ENCODE measurements at places on chromosomes 7 and 10.

GRCh38 chr7:53422291-53422690, 386.9 kb downstream of the POM121L12 start:
- DNase-seq = peak; percentile 1

GRCh38 chr7:159027789-159028507, 116.7 kb downstream of the VIPR2 start:
- no peak for DNase-seq

GRCh38 chr10:6781133-6781770, 201.2 kb upstream of the PRKCQ start:
- no peak for DNase-seq

DNA sequence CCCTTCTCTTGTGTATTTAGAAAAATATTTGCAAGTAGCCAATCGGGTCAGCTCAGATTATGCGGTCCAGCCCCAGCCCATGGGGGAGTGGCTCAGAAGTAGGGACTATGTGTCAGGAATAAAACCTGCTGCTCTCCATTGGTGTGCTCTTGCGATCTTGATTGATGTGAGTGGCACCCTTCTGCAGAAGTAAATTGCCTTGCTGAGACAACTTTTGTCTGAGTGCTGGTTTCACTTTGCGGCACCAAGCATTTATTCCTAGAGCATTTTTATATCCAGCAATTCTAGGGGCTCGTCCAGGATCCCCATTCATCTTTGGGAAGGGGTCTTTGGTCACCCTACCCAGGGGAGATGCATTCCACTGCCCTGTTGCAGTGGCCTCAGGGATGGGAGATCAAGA, 26.1 kb upstream of the FAM221A start:
- DNase-seq = no peak

- DNase-seq = no peak
Measured at GRCh38 chr10:103566536-103566935, 73.0 kb downstream of the NEURL1 start.

- no peak for DNase-seq
Measured at GRCh38 chr7:142401951-142402350, 144.1 kb upstream of the PRSS58 start.

DNA sequence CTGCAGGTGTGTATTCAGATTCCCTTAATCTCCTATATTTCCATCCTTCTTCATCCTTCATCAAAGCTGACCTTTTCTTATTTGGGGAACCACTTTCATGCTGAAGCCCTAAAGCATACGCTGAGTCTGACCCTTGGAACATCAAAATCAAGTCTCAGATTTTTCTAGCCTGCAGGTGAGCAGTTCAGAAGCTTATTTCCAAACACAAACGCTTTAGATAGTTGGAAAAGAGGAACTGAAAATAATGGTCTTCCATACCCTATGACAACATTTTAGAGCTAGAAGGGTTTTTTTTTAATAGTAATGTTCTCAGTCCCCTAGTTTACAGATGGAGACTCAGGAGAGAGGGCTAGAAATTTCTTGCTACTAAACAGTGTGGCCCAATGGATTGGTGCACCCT, 1.6 kb upstream of the AGK start:
- no peak for DNase-seq

DNA sequence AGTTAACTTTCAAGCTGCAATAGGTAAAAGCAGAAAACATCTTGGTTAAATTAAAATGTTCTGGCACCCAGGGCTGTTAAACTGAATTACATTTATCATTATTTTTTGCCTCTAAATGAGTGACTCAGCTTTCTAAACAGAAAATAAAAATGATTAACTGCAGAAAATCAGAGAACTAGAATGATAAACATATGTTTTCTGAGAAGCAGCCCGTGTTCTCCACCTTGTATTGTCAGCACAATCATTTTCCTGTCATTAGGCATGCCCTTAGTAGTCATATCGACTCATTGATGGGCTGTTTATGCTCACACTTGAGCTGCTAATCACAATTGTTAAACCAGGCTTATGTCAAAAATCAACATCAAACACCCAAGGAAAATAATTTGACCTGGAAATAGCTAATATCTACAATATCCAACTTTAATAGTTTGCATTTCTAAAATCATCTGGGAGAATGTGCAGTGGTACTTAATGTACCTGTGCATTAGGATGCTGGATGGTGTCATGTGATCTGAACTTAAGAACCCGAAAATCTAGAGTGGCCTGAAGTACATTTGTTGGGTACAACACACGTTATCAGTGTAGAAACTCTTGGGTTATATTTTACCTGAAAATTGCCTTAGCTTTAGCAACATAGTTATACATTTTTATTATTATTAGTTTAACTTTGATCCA, 2.3 kb downstream of the MDFIC start:
- no peak for DNase-seq

DNA sequence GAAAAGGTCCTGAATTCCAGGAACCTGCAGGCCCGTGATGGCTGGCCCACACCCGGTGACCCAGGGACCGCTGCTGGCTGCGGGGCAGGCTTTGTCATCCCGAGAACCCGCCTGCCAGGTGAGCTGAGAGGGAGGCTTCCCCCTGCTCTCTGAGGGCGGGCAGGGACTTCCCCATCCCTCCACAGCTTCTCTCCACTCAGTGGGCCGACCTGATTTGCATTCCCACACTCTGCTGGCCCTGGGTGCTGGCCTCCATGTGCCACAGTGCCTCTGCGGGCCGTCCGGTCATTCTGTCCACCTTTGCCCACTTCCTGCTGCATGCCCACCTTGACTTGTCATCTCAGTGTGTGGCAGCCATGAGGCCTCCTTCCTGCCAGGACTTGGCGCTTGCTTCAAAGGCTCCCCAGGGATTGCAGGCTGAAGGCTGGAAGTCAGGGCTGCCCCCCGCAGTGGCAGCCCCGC, 35.3 kb downstream of the PALD1 start:
- no peak for DNase-seq

- no peak for DNase-seq
Measured at GRCh38 chr7:105703207-105703930, 122.1 kb upstream of the EFCAB10 start.

DNA sequence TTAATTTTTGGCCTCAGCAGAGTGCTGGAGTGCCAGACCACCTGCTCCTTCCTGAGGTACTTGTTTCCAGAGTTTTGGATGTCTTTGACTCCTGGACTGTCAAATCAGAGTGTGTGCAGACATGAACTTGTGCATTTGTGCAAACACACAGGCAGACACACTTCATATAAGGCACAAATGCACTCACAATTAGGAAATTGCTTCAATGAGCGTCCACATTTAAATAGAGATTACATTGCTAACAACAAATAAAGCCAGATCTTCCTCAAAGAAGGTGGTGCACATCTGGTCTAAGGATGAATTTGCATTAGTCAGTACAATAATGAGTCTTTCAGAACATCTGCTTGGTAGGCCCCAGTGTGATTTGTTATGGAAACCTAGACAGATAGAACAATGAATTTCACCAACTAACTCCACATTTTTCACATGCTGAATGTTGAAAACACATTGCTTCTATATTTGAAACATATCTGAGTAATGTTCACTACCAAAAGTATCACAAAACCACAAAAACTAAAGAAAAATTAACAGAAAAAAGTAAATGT, 266.7 kb upstream of the INHBA start:
- DNase-seq = no peak

GRCh38 chr7:7821517-7821916, 103.1 kb upstream of the RPA3 start:
- DNase-seq = no peak

DNA sequence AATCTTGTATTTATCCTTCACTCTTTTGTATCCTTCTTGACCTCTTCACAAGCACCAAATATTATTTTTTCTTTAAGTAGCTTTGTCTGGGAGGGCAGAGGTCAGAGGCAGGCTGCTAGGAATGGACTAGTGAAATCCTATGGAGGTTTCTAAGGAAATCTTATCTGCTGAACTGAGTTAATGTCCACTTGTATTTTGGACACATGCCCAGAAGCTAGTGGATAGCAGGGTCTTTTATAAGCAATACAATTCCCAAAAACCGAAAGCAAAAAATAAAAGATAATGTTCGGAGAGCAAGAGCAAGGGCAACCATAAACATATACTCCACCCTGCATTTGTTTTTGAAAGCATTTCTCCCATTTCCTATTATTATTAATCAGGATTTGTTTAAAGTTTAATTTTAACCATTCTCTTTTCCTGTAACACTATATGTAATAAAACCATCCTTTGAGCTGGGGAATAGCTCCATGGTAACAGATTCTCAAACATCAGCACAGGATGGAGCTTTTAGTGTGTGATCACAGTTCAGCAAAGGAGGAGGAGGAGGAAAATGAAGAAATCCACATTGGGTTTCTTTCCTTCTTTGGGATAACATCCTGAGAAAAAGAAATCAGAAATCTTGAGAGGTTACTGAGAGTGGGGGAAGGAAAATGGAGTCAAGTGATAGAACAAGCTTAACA, 328.2 kb upstream of the LRRN3 start:
- DNase-seq = no peak

DNA sequence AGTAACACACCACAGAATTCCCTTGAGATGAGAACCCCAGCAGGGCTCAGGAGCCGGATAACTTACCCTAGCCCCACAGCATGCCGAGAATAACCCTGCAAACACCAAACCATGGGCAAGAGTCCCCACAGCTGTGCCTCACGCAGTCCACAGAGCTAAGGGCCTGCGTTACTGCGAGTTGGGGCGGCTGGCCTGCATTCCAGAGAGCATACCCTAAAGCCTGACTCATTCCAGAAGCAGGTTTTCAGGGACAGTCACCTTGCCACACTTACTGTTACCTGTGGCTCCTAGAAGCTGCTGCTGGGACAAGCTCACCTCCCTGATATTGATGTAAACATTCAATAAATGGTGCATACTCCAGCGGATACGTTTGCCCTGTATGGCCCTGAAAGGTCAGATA, 18.6 kb downstream of the FGFR2 start:
- no peak for DNase-seq

- no peak for DNase-seq
Measured at GRCh38 chr7:40147371-40148246, 12.8 kb downstream of the SUGCT start.

GRCh38 chr10:79285315-79286197, 61.7 kb upstream of the PPIF start:
- no peak for DNase-seq

- no peak for DNase-seq
Measured at GRCh38 chr10:103431902-103432301, 20.3 kb downstream of the CALHM2 start.

DNA sequence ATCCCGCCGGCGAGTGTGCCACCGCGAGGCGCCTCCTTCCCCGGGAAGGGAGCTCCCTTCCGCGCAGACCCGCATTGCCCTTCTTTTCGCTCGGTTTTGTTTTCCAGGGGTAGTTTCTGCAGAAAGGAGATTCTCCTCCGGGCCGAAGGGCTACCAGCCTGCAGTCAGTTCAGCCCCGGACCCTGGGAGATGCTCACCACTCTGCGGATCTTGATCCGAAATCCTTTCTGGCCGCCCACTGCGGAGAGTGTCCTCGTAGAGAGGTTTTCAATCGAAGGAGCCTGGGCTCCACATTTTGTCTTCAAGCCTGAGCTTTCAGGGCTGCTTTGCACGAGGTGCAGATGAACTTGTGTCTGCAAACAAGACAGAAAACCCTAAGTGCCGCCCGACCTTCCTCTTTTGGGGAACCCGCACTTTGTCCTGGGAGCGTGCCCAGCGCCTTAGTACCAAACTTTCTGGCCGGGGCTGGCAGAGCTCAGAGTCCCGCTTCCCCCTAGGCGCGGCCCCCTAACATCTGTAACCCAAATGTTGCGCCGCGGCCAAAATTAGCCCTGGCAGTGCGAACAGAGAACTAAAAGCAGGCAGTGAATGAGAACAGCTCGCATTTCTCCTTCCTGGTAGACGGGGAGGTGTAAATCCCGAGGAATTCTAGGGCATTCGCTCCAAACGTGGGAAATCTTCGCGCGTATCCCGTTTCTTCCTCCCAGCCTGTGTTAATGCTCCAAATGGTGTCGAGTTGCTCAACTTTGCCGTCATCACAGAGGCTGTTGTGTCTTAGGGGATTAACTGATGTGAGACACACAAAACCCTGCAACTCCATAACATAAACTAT, 6.7 kb upstream of the EN2 start:
- no peak for DNase-seq

DNA sequence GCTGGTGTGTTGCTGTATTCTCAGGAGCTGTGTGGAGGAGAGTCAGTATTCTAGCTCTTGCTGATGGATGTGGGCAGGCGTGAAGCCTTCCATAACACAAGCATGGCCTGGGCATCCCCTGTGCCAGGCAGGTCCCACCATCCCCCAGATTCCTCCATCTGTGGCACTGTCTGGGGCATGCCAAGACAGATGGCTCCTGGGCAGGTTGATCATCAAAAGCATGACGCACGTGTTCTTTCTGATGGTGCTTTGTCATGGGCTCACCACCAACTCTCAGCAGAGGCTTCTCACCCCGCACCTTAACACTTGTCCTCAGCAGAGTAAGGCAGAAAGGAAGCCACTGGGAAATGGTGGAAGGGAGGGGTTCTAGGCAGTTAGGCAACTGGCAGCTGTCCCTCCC, 364.3 kb downstream of the PLXNA4 start:
- no peak for DNase-seq

DNA sequence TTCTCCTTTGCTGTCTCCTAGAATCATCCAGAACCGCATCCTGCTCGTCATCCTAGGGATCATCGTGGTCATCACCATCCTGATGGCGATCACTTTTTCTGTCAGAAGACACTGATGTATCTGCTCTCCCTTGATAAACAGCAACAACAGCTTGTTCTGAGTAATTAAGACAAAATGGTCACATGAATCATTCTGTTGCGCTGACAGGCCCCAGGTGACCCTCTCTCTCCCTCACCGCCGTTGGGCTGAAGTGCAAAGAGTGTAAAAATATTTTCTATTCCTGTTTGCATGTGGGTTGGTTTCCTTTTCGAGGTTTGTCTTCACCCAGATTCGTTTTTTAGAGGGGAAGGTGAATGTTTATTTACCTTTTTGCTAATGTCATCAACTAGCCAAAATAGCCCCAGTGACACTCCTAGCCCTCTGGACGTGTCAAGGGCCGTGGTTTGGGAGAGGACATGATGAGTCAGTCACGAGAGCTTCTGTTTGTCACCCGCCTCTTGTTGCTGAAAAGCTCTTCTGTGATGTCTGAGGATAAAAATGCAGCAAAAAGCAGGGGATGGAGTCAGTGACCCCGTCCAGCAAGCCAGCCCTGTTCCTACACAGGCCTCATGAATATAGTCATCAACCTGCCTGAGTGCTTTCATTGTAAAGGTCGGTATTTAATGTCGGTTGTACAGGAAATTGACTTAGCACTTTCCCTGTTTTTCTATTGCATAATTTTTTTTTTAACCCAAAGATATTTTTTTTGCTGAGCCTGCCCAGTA, 134.6 kb upstream of the TCF7L2 start:
- DNase-seq = no peak

All from non-pigmented ciliary epithelial cell (primary cell).